ENCODE measurements at places on chromosomes 1 and 21. TPM values are rescaled to one million over a fixed set of nuclear protein-coding genes. Genes with fewer than 3 reads are reported as not detected.

GRCh38 chr1:101185421-101185820, 51.4 kb upstream of the S1PR1 start:
- DNase-seq: no peak

GRCh38 chr1:28642056-28642846, 616 bp downstream of the TAF12 start:
- DNase-seq: no peak

GRCh38 chr1:36136535-36136934, 11.5 kb upstream of the COL8A2 start:
- DNase-seq: peak; percentile 63

DNA sequence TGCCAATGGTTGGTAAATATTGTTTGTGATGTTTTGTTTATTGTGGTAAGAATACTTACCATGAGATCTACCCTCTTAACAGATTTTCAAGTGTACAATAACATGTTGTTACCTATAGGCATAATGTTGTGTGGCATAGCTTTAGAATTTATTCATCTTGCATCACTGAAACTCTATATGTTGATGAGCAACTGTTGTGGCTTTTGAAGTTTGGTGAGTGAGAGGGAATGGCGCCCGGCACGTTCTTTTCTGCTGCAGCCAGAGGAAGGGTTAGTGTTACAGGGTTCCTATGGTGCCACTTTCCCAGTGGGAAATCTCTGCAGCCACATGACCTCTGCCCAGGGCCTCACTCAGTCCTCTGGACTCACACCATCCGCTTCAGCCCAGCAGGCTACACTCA, 342.5 kb upstream of the ADGRL2 start:
- no peak for DNase-seq

DNA sequence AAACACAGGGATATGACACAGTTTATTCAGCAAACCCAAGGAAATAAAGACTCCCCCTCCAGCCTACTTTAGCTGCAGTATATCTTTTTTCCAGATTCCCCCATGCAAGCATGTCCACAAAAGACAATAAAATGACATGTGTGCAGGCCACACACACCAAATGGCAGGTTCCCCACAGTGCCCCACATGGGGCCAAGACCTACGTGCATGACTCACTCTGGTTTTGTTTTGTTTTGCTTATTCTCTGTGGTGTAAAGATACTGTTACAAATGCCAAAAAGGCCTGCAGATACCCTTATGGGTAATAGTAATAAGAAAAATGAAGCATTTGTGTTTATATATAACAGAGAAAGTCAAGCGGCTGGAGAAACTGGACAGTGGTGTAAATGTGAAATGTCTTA, 71.6 kb downstream of the RD3 start:
- DNase-seq: no peak

- DNase-seq: no peak
Measured at GRCh38 chr1:228358039-228358763, 48.4 kb downstream of the TRIM11 start.

DNA sequence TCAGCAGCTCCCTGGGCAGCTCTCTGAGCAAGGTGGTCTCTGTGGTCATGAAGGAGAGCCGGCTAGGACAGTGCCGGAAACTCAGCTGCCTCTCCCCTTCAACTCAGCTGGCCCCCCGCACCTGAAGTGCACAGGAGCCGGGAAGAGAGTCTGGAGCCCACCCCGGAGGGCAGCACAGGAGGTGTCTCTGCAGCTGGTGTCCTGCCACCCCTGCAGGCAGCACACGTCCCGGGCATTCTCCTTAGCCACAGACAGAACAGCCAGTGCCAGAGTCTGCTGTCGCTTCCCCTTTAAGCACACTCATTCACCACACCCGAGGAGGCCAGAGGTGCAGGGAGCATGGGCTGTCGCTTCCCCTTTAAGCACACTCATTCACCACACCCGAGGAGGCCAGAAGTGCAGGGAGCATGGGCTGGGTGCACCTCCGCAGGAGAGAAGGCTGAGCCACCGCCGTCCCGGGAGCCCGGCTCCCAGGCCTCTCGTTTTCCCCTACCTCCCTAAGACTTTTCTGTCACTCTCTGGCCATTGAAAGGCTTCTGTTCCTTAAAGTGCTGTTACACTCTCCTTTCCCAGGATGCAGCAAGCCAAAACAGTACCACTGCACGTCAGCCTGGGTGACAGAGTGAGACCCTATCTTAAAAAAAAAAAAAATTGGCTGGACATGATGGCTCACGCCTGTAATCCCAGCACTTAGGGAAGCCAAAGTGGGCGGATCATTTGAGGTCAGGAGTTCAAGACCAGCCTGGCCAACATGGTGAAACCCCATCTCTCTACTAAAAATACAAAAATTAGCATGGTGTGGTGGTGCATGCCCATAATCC, 16.9 kb upstream of the SAMD11 start:
- DNase-seq: no peak

DNA sequence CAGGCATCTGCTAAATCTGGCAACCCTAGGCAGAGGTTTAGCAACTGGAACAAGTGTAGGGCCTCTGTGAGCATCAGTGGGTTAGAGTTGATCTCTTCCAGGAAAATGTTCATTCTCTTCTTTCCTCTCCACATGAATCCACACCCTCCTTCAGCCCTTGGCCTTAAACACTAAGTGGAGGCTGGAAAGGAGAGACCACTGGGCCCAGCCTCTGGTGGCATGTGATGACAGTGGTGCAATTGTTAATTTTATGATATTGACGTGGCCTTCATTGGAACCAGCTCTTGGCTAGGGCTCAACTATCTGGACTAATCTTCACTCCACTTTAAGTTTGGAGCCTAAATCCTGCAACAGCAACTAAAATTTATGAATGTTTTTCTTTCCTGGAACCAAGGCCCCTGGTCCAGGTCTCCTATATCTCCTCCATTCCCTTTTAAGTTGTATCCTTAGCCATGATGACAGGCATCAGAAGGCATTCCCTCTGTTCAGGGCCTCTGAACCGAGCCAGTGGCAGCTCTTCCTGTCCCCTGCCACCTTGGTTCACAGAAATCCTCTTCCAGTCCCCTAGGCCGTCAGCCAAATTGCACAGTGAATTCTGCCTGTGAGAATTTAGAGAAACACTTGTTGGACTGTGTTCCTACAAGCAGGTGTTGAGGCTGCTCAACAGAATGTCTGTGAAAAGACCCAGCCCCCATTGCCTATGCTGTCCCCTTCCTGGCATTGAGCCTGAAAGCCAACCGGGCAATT, 132.2 kb downstream of the PSMG1 start:
- no peak for DNase-seq

- no peak for DNase-seq
Measured at GRCh38 chr1:3181956-3182355, 113.0 kb downstream of the PRDM16 start.

DNA sequence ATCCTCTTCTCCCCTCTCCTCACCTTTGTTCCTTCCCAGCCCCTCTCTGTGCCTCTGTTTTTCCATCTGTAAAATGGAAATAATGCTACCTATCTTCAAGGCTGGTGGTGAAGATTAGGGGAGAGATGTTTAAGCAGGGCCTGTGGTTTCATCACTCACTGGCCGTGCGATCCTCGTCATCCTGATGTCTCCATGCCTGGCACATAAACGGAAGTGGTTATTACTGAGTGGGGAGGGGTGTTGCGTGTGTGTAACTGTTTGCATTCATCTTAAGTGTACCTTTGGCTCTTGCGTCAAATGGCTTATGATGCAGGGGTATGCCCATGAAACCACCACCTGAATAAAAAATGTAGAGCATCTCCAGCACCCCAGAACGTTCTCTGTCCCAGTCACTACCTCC, 17.2 kb upstream of the C1QA start:
- no peak for DNase-seq

- no peak for DNase-seq
Measured at GRCh38 chr21:32308696-32309095, 10.0 kb downstream of the MRAP start.

GRCh38 chr1:44628962-44629756, 45.1 kb downstream of the TMEM53 start:
- DNase-seq: peak; percentile 89

DNA sequence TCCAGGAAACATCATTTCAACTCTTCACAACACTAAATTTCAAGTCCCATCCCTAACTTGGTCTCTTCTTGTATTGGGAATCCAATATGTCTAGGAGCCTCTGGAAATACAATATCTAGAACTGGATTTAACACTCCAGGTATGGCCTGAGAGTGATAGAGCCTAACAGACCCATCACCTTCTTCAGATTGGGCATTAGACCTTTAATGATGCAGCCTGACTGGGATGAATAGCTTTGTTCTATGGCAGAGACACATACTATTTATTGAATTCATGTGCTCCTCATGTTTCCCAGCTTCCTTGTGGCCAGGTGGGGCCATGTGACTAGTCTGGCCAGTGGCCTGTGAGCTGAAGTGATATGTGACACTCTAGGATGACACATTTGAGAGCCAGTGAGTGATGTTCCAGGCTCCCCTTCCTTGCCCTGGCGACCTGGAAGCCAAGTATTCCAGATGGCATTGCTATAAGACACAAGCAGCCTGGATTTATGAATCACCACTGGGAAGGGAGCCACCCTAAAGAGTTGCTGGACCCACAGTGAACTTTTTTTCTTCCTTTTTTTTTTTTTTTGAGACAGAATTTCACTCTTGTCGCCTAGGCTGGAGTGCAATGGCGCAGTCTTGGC, 31.0 kb upstream of the POU3F1 start:
- DNase-seq: no peak

GRCh38 chr1:60890664-60891063, 191.7 kb upstream of the NFIA start:
- no peak for DNase-seq

GRCh38 chr1:59028048-59028447, 244.2 kb upstream of the JUN start:
- no peak for DNase-seq

The BSND gene
- not detected for polyA plus RNA-seq

The TNFRSF14 gene
- polyA plus RNA-seq: 11.8 TPM

The C1orf185 gene
- polyA plus RNA-seq: not detected

The CLEC20A gene
- polyA plus RNA-seq: not detected

The IQCC gene
- polyA plus RNA-seq: 1.4 TPM

The RAP1GAP gene
- polyA plus RNA-seq: 0.16 TPM

The INSRR gene
- polyA plus RNA-seq: not detected

The TINAGL1 gene
- polyA plus RNA-seq: 39.0 TPM
